NCI-H226 (cell line): ENCODE measurements at places on chromosomes 1 and 21.

DNA sequence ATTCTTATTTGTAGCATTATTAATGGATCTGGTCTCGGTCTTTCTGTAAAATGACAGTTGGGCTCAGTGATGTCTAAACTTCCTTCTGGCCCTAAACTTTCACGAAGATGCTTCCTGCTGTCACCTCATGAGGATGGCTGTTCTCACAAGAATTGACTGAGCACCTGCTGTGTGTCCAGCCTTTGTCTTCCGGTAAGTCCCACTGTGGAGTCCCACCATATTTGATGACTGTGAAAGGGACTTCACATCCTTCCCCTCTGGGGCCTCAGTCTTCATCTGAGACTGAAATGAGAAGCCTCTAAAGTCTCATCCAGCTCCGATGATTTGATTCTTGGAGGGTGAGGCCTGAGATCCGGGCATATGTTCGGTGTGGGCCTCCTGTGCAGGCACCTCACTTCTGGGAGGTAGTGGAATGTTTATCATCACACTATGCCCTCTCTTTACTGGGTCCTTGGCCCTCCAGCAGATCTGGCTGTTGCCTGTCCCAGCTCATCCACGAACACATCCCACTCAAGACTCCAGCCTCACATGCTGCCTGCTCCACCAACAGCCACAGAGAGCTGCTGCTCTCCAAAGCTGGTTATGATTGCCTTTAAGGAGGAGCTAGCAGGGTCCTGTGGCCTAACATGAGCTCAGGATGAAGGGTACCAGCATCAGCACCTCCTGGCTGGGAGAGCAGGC lies 95.8 kb downstream of the KCNN3 start:
- no peak for DNase-seq

GRCh38 chr1:186164773-186165172 lies 210.3 kb downstream of the TPR start:
- DNase-seq, result no peak

GRCh38 chr1:221157026-221157761 lies 278.0 kb downstream of the HLX start:
- DNase-seq, result no peak

- peak; percentile 28 for DNase-seq
These were observed 218.2 kb upstream of the ADGRL2 start for GRCh38 chr1:81582467-81582986.

DNA sequence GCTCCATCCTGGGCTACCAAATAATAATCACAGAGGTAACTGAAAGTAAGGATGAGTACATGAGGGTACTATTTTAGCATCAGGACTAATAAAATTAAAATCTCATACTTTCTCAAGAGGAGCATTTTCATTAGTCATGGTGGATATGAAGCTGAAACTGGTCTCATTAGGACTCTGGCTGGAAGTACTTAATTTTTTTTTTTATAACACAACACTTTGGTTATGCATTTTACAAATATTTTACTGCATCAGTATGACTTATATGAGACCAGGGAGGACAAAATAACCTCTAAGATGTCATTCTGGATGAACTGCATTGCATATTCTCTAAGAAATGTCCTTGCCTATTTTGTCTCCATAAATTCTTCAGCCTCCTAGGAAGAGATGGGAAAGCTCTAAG lies 290.9 kb downstream of the HLX start:
- DNase-seq, result no peak

- peak; percentile 99 for DNase-seq
These were observed 3.0 kb downstream of the PEAR1 start for GRCh38 chr1:156896490-156897033.

- DNase-seq, result no peak
These were observed 28.3 kb upstream of the IFI44L start for GRCh38 chr1:78591971-78592370.

DNA sequence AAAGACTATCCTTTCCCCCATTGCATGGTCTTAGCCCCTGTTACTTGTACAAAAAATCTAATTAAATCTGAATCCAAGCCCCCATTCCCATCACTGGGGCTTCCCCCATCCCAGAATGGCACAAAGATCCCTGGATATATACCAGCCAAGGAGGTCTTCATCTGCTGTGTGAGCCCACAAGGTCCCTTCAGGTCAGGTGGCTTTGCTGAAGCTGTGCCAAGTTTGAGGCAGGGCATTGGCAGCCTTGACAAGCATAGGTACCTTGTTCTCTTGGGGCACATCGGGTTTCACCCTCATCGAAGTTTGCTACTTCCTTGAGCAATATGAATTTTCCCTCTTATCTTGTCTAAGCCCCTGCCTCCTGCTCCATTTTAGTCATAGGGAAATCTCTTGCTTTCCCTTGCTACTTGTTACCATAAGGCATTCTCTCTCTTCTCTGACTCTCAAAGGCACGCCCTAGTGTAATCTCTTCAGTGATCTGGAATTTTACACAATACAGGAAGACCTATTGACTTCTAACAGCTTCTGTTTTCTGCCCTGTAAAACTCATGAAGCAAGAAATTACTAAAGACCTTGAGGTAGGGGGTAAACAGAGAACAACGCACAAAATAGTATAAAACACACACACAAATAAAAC lies 71.4 kb upstream of the COG2 start:
- no peak for DNase-seq

DNA sequence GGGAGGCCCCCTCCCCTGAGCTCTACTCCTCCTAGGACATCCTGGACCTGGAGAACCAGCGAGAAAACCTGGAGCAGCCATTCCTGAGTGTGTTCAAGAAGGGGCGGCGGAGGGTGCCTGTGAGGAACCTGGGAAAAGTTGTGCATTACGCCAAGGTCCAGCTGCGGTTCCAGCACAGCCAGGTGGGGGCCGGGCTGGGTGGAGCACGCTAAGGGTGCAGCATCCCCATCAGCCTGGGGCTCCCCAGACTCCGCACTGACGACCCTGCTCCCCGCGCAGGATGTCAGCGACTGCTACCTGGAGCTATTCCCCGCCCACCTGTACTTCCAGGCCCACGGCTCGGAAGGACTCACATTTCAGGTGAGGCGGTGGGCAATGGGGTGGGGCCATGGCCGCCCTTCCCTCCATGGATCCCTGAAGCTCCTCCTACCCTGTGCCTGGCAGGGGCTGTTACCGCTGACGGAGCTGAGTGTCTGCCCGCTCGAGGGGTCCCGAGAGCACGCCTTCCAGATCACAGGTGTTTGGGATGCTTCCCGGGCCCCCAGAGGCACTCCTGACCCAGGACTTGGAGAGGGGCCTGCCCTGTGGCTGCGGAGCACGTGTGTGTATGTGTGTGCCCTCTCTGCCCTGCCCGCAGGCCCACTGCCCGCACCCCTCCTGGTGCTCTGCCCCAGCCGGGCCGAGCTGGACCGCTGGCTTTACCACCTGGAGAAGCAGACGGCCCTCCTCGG lies 4.1 kb downstream of the PLEKHN1 start:
- no peak for DNase-seq

GRCh38 chr21:46029186-46029924 lies 47.8 kb downstream of the COL6A1 start:
- DNase-seq, result no peak

DNA sequence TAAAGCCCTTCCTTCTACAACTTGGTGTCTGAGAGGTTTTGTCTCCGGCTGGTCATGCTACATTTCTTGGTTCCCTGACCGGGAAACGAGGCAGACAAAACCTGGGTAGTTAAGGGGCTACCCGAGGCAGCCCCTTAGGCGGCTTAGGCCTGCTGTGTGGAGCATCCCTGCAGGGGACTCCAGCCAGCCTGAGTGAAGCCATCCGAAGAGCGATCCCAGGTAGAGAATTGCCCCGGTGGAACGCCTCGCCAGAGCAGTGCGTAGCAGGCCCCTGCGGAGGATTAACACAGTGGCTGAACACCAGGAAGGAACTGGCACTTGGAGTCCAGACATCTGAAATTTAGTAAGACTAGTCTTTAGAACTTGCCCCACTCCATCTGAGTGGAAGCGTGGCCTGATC lies 21.2 kb upstream of the MYOCOS start:
- no peak for DNase-seq

DNA sequence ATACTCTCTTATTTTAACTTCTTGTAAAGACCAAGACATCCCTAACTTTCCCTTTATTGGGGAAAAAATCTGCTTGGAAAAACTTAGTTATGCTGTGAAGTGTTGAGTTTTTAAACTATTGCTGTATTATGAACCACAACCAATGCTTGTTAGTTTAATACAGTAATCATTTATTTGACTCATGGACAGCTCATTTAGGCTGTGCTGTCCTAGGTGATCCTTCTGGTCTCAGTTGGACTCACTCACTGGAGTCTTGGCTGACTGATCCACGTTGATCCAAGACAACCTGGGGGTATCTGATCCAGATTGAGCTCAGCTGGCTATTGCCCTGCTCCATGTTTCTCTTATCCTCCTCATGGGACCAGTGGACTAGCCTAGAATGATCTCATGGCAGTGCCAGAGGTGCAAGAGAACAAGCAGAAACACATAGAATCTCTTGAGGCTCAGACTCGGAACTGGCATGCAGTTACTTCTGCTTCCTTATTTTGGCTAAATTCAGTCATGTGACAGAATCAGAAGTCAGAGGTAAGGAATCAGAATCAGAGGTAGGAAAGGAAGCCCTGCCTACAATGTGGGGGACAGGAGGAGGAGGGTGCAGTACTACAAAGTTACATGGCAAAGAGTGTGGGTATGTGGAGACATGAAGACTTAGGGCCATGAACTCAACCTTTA lies 156.5 kb downstream of the FGGY start:
- DNase-seq, result no peak

DNA sequence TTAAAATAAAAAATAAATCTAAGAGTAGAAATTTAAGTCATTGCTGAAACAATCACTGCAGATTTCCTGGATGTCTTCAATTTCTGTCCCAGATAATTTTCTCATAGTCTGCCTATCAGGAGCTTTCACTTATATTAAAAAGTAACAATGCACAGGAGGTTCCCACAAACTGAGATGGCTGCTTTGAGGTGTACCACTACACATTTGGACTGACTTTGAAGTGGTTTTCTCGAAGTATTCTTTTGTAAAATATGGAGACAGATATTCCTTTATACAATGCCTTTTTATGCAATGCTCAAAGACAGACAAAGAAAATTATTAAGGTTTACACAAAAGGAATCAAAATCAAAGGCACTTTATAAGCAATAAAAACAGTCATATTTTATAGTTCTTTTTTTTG lies 24.5 kb downstream of the TOR1AIP2 start:
- DNase-seq, result no peak

DNA sequence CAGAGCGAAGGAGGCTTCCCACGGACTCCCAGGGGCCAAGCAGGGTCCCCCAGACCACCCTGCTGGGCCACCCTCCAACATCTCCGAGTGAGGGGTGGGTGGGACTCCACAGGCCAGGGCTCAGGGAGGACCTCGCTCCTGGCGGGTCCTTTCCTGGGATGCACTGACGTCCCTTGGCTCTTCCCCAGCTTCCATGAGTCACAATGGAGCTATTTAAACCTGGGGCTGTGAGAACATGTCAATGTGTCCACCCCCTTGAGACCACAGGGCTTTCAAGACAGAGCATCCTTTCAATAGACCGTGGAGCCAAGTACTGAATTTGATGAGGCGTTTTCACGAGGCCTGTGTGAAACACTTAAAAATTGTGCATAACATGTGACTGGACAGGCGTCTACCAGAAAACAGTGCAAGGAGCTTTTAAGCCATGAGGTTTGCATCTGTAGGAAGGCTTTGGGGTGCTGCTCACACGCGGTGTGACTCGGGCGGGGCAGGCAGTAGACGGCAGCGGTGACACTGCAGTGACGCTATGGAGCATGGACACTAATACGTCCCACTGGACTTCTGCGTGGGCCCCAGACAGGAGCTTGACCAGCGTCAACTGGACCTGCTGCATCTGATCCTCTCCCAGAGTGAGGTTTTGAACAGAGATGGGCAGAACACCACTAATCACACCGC lies 24.1 kb upstream of the NPHP4 start:
- peak; percentile 79 for DNase-seq

GRCh38 chr1:218656301-218657037 lies 311.3 kb downstream of the TGFB2 start:
- peak; percentile 33 for DNase-seq

GRCh38 chr21:23398726-23399125 lies 2208.6 kb downstream of the MRPL39 start:
- no peak for DNase-seq

GRCh38 chr1:10789047-10789791 lies 7.2 kb downstream of the CASZ1 start:
- DNase-seq, result no peak

DNA sequence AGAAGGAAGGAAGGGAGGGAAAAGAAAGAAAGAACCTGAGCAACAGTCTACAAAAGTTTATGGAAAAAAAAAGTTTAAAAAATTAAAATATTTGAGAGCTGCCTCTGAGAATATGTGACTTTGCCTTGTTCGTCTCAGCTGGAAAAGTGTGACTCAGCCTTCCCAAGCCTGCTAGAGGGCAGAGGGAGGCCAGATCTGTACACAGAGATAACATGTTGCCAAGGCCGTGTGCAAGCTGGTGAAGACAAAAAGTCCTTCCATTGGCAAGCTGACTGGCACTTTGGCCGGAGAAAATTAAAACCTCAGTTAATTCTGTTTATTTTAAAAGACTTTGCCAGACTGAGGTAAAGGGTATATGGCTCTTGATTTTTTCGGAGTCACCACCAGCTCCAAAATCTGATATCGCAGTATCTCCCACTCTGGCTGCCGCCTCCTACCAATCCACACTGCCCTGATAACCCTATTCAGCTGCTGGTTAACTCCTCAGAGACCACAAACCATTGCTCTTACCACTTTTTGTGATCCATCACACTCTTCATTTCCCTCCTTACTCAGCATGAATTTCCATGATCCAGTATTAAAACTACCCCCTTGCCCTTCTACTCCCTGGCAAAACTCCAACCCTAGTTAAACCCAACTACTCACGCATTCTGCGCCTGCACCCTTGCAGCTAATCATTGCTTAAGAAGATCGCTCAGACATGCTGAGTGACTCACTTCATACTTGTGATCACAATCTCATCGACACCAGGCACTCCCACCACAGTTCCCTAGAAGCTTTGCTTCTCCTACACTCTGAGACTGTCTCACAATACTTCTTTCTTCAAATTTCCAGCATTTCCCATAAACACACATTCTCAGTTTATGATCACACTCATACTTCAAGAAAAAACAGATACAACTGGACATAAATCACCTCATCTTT lies 5.7 kb upstream of the PPP1R15B start:
- peak; percentile 99 for DNase-seq

GRCh38 chr1:162398999-162399580 lies 12.8 kb downstream of the SH2D1B start:
- DNase-seq, result no peak

- DNase-seq, result no peak
These were observed 7.1 kb downstream of the C1orf226 start for GRCh38 chr1:162388615-162389014.

DNA sequence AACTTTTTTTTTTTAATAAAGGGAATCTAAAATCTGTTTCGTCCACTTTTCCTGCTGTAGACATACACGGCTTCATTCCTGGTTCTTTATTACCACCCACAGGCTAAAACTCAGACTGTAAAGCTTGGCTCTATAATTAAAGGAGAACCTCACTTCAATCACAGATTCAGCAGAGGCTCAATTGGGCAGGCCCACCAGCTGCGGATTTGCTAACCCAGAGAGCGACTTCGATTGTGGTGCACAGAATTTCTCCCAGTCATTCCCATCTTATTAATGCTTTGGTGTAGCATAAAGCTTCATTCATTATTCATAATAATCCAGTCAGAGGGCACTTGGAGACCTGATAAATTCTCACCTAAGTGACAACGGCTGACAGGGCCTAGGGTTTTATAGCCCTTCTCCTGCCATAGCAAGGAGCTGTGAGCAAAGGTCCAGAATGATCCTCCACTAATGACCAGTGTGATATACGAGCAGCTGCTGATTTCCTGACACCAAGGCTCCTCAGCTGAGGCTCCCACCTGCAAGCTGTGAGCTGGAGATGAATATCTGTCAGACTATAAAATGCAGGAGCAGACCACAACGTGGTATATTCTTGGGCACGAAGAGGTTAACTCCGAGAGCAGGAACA lies 149.0 kb downstream of the ATP6V1G3 start:
- no peak for DNase-seq

- DNase-seq, result no peak
These were observed 25.7 kb upstream of the VPS13D start for GRCh38 chr1:12204140-12204539.
